ENCODE measurements at places on chromosomes 12 and 14. TPM values are rescaled to one million over a fixed set of nuclear protein-coding genes. Genes with fewer than 3 reads are reported as not detected.

PLEKHH1 gene
- polyA plus RNA-seq, result not detected

GRIN2B gene
- polyA plus RNA-seq, result not detected

LRP1 gene
- polyA plus RNA-seq, result 0.19 TPM

KRT6A gene
- polyA plus RNA-seq, result not detected

MYO1H gene
- not detected for polyA plus RNA-seq

ACOT4 gene
- polyA plus RNA-seq, result 2.4 TPM

CLEC4C gene
- 1.3 TPM for polyA plus RNA-seq

DHRS2 gene
- polyA plus RNA-seq, result not detected

STAT2 gene
- 87.7 TPM for polyA plus RNA-seq

TAS2R42 gene
- not detected for polyA plus RNA-seq

PTPRR gene
- not detected for polyA plus RNA-seq

SOX5 gene
- 11.0 TPM for polyA plus RNA-seq

IL22 gene
- polyA plus RNA-seq, result not detected

RHEBL1 gene
- polyA plus RNA-seq, result 3.2 TPM

DEGS2 gene
- polyA plus RNA-seq, result 6.5 TPM

DHRS4L2 gene
- polyA plus RNA-seq, result 14.6 TPM

PSME1 gene
- 804 TPM for polyA plus RNA-seq

SLC41A2 gene
- polyA plus RNA-seq, result 0.83 TPM

HOXC11 gene
- not detected for polyA plus RNA-seq

LMO3 gene
- polyA plus RNA-seq, result not detected

KCNH5 gene
- polyA plus RNA-seq, result not detected

LRRIQ1 gene
- not detected for polyA plus RNA-seq

ZBTB42 gene
- 1.0 TPM for polyA plus RNA-seq

ANG gene
- 9.9 TPM for polyA plus RNA-seq

NRL gene
- polyA plus RNA-seq, result 2.6 TPM

MIP gene
- not detected for polyA plus RNA-seq

All from IgD-negative memory B cell (primary cell).